Stimulated activated CD8-positive, alpha-beta memory T cell treated with anti-CD3 and anti-CD28 coated beads, Interleukin-12 subunit alpha, Interleukin-12 subunit beta, amount 100 ng/mL, for 1 hour (primary cell): ENCODE measurements at places on chromosomes 3 and 15.

DNA sequence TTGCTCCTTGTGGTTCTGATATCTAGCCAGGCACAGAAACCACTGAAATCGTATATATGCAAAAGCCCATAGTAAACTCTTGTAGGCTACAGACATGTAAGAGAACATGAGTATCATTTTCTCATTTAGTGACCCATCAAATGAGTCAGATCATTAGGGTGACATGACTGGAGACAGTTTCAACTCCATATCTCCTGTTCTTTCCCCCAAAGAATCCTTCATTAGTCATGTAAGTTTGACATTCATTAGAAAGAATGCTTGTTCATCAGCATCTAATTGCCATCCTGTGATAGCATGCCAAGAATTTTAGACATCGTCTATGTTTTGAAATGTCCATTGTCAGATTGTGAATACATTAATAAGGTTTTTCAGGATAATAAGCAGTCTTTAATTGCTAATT, 264.9 kb upstream of the TPM1 start:
- no peak for DNase-seq

GRCh38 chr15:33553157-33553556, 242.4 kb downstream of the RYR3 start:
- DNase-seq, result no peak

- no peak for DNase-seq
Observed at GRCh38 chr3:184586851-184587250, 25.3 kb downstream of the EPHB3 start.

DNA sequence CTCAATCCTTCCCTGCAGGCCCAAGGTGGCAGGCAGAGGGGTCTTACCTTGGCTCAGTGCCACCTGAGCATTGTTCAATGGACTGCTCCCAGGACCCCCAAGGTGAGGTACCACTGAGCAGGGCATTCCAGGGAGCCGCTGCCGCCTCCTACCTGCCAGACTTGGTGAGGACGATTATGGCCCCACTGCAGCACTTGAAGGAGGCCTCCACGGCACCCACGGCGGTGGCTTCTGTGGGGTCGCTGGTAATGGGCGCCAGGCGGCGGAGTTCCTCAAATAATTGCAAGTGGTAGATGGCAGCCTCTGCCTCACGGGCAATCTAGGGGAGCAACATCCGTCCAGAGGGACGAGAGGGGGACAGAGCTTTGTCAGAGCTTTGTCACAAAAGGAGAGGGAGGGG, 4.7 kb upstream of the GRAMD2A start:
- DNase-seq, result no peak

DNA sequence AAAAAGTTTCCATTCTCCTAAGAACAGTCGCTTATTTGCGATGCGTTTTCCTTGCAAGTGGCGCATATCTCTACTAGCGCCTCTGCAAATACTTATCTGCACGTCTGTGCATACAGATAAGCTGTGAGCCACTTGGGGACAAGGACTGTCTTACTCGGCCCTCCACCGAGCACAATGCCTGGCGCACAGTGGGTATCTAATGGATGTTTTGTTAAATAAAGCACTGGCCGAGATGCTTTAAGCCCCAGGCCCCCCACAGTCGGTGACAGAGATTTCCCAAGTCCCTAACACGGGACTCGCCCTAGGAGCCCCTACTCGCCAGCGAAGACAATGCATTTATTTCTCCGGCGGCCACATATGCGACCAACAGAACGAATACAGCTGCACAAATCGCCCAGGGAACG, 503 bp downstream of the HLTF start:
- DNase-seq, result peak; percentile 5

GRCh38 chr3:126897943-126898342, 85.0 kb upstream of the PLXNA1 start:
- no peak for DNase-seq

DNA sequence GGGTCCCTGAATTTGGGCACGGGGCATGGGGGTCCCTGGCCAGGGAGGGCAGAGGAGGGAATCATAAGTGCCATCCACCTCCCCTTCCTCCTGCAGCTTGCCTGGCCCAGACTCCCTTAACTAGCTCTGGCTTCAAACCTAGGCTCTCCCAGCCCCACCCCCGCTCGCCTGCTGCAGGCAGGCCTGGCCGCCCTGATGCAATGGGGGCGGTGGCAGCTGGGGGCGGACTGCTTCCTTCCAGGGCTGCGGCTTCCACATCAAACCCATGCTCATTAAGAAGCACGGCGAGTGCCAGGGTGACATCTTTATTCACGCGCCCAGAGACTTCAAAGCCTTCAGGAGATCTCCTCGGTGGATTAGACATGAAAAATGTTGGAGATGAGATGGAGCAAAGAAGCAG, 123.1 kb downstream of the TPRA1 start:
- DNase-seq, result no peak

GRCh38 chr3:45187694-45188141, 38.4 kb downstream of the TMEM158 start:
- DNase-seq, result no peak

DNA sequence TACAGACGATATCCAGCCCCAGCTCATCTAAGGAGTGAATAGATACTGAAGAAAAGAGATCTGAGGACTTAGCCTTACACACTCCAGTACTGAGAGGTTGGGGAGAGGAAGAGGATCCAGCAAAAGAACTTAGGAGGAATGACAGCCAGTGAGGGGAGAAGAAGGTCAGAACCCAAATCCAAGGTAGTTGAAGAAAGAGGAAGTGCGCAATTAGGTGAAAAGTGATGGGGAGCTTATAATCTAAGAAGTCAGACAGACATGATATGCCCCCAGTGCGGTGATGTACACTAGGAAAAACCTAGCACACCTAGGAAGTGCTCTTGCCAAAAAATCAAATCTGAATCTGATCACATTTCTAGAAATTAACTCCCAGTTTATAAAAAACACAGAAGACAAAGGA, 20.6 kb downstream of the ENTPD3 start:
- DNase-seq, result no peak

GRCh38 chr15:66474135-66474534, 23.4 kb downstream of the SNAPC5 start:
- DNase-seq, result no peak

- DNase-seq, result no peak
Observed at GRCh38 chr3:16311960-16312451, 47.0 kb downstream of the OXNAD1 start.
